ENCODE measurements at places on chromosomes 3 and 15.

DNA sequence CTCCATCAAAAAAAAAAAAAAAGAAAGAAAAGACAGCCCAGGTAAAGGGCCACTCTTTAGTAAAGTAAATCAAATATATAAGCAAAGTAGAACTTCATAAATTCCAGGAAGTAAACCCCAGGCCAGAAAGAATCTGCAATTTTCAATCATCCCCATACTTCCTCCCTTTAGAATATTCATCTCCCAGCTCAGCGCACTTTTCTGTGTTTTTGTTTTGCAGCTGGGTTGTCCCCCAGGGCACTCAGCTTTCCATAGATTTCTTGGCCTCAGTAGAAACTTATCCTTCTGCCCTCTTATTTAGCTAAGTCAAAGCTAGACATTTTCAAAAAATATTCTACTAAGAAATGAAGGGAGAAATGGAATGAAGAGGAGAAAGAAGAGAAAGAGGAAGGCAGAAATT lies 24.0 kb upstream of the SPRED1 start:
- DNase-seq: no peak

DNA sequence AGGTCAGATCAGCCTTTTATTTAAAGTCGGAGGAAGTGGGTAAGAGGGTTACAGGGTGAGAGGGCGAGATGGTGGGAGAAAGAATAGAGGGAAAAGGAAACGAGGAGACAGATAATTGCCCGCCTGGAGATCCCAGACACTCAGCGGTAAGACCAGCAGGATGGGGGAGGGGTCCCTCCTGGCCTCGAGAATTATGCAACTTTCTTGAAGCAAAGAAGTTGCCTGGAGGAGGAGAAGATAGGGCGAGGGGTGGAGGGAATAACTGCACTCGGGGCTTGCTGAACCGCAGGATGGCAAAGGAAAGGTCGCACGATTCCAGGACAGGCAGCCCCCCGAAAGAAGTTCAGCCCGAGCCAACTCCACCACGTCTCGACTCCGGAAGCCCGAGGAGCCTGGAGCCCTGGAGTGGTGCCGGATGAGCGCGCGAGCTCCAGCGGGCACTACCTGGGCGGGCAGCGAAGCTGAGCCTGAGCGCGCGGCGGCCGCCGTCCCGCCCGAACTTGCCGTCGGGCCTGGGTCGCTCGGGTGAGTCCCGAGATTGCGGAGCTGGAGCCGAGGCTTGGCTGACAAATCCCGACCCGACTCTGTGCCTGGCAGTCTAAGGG lies 402 bp downstream of the WWTR1 start:
- DNase-seq: no peak

DNA sequence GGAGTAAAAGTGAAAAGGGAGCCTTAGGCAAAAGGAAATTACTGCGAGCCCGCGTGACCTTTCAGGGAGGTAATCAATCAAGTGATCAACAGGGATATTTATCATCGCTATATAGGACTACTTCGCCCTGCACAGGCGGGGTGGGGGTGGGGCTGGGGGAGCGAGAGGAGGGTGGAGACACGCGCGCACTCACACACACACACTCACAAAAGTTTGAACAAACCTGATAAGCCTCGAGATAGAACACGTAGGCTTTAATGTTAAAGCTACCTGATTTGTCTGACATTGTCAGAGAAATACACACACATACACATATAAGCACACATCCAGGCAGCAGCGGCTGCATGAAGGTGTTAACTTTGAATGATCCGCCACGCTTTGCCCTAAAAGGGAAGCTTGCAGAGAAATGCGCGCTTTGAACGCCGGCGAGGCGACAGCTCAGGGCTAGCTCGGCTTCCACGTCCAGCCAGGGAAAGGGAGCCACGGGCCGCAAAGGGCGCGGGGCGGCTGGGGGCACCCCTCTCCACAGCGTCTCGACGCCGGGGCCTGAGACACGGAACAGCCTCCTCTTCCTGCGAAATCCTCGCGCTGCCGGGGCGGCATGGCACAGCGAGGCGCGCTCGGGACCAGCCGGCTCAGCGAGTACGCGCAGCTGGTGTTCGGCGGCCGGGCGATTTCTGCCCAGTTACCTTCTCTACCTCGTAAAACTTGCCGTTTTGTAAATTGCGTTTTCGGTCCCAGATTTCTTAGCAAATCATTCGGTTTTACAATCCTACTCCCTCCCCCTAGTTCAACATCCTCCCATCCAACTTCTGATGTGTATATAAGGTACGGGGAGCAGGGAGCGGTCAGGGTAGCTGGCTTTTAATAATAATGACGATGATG lies 4.8 kb upstream of the MECOM start:
- no peak for DNase-seq

- DNase-seq: no peak
These were observed 90.0 kb downstream of the FAM174B start for GRCh38 chr15:92565351-92566125.

- no peak for DNase-seq
These were observed 190.1 kb downstream of the TBC1D5 start for GRCh38 chr3:17552351-17552750.

- no peak for DNase-seq
These were observed 37.2 kb upstream of the DENND4A start for GRCh38 chr15:65829130-65829764.

- peak; percentile 77 for DNase-seq
These were observed 90.2 kb upstream of the KLF13 start for GRCh38 chr15:31236184-31237042.

GRCh38 chr15:73922186-73923151 lies 3.8 kb upstream of the LOXL1 start:
- DNase-seq: no peak

GRCh38 chr3:120025520-120025919 lies 68.7 kb downstream of the GSK3B start:
- DNase-seq: no peak

DNA sequence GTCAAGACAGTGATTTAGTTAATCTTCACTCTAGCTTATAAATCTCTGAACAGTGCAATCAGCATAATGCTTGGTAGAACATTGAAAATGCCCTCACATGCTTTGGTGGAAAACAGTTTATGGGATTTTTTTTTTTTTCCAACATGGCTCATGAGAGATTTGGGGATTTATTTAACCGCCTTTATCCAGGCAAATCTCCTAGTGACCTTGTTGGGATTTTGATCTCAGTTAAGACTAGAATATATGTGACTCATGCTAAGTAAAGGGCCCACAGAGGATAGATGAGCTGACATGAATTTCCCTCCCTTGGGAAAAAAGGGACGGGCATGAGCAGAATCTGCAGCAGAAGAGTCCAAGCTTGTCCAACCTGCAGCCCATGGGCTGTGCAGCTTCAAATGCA lies 18.7 kb downstream of the LRTM1 start:
- no peak for DNase-seq

- DNase-seq: no peak
These were observed 2.0 kb downstream of the AHSG start for GRCh38 chr3:186614597-186615483.

DNA sequence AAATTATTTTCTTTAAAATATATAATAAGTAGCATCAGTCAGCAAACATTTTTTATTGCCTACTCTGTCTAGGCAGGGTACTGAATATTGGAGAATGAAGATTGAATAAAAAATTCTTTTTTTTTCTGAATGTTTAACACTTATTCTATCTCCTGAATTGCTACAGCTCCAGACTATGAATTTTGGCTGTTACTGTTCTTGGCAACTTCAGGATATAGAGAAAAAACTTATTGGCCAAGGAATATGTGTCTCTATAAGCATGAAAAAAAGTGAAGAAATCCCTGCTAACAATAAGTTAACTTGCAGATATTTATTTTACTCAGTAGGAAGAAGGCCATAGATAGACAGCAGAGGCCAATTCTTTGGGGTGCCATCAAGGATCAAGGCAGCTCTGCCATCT lies 309.6 kb downstream of the RBMS3 start:
- DNase-seq: no peak

- no peak for DNase-seq
These were observed 12.2 kb downstream of the TMCC1 start for GRCh38 chr3:129881261-129881660.

- DNase-seq: no peak
These were observed 5.4 kb downstream of the IFT122 start for GRCh38 chr3:129445471-129445870.

DNA sequence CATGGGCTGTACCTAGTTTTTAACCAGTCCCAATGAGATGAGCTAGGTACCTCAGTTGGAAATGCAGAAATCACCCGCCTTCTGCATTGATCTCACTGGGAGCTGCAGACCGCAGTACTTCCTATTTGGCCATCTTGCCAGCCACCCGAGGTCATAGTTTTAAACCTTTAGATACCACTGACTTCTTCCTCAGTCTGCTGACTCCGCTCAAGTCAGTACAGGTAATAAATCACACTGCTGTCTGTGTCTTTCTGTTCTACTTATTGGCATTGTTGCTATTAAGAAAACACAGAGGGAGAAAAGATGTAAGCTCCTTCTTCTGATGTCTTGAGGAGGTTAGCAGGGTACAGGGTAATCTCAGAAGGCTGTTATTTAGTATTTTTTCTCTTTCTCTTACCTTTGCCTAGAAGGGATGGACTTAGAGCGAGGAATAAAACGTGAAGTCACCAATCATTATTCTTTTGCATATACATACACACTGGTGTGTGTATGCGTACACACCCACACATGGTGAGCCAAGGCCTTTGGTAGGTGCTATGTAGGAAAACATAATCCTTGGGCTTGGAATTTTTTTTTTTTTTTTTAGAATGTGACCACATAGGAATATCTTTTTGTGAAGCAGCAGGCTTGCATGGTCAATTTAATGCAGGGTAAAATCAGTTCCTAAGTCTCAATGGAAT lies 197.2 kb downstream of the EDEM1 start:
- no peak for DNase-seq
